Adipose tissue (tissue), 3 donors: ENCODE measurements at places on chromosomes 1 and 21. TPM values are rescaled to one million over a fixed set of nuclear protein-coding genes. Genes with fewer than 3 reads are reported as not detected.

Gene OVAAL
- polyA plus RNA-seq: not detected

Gene CD1B
- polyA plus RNA-seq: not detected

Gene RIPPLY3
- not detected for polyA plus RNA-seq

Gene GUCA2A
- 0.70 TPM for polyA plus RNA-seq

Gene CNTN2
- polyA plus RNA-seq: 0.34 TPM

Gene TTC24
- 0.10 TPM for polyA plus RNA-seq

Gene COA7
- polyA plus RNA-seq: 6.8 TPM

Gene KRTAP13-2
- not detected for polyA plus RNA-seq

Gene SUSD4
- polyA plus RNA-seq: 0.91 TPM

Gene SRGAP2
- polyA plus RNA-seq: 25.4 TPM

Gene TMIGD3
- polyA plus RNA-seq: 11.2 TPM

Gene DIRAS3
- 1.4 TPM for polyA plus RNA-seq

Gene CELA3B
- polyA plus RNA-seq: 1.2 TPM

Gene NPHS2
- polyA plus RNA-seq: not detected

Gene CLCNKB
- not detected for polyA plus RNA-seq
